Astrocyte (in vitro differentiated cells and primary cell): ENCODE measurements at places on chromosomes 12 and 14.

DNA sequence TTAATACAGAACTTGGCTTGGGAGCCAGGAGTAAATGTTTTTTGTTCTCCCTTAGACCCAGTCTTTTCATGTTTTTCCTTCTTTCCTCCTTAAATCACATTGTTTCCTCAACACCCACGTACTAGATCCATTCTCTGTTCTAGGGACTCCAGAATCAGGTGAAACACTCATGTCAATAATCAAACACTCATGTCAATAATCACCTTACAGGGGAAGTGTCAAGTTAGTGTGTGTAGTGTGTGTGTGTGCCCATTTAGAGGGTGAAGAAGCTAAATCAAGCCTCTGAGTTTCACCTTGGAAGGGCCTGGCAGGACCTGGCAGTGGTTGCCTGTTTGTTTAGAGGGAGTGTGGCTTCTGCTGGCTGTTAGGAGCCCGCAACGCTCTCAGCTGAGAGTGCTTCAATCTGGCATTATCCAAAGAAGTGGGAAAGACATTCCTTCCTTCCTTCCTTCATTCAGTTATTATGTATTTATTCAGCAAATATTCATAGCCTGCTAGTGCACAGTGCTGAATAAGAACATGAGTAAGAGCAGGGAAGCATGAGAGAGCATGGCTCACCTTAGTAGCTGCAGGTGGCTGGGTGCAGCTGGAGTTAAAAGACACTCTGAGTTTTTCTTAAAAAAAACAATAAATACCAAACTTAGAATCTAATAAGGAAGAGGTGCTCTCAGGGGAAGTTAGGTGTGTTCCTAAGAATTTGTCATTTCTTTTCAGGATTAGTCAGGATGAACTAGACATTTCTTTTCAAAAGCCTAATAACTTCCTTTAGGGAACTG is 17.6 kb upstream of the EID3 start:
- peak; percentile 50 for DNase-seq

DNA sequence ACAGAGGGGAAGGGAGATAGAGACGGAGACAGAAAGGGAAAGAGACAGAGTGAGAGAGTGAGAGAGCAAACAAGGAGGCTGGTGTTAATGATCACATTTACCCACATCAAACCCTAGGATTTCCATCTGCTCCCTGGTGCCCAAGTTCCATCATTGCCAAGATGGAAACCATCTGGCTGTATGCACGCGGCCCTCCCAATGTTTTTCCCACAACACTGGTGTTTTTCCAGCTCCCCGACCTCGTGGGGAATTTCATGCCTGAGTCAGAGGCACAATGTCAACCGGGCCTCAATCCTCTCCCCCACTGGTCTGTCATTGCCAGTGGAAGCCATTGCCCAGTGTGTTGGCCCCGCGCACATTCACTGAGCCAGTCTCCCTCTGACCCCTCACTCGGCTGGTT is 19.9 kb upstream of the BDKRB2 start:
- DNase-seq: peak; percentile 12

DNA sequence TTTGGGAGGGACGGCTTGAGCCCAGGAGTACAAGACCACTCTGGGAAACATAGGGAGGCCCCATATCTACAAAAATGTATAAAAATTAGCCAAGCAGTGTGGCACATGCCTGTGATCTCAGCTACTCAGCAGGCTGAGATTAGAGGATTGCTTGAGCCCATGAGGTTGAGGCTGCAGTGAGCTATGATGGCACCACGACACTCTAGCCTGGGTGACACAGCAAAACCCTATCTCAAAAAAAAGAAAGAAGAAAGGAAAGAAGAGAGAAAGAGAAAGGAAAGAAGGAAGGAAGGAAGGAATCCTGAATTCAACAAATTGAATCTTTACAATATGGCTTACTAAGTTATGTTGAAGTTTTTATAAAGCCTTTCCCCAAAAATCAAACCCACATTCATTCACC is 2.1 kb downstream of the KIF21A start:
- DNase-seq: no peak

- peak; percentile 99 for DNase-seq
Observed at GRCh38 chr14:58749066-58749669, 111.4 kb downstream of the DACT1 start.

DNA sequence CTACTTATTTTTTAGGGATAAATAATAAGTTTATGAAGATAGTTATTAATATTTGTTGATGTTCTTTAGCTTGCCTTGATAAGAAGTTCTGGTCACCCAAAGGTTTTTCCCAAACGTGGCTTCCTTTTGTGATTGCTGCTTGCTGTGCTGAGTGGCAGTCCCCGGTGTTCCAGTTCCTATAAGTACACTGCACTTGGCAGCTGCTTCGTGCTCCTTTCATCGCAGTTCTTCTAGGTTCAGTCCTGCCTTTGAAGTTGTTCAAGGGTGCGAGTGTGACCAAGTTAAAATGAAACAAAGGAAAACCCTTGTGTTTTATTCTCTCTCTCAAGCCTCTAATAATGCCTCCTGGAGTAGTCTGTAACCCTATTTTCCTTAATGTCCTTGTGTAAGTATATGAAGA is 128.5 kb upstream of the ATF1 start:
- DNase-seq: no peak

- no peak for DNase-seq
Observed at GRCh38 chr14:99986396-99986795, 78.8 kb upstream of the EVL start.

DNA sequence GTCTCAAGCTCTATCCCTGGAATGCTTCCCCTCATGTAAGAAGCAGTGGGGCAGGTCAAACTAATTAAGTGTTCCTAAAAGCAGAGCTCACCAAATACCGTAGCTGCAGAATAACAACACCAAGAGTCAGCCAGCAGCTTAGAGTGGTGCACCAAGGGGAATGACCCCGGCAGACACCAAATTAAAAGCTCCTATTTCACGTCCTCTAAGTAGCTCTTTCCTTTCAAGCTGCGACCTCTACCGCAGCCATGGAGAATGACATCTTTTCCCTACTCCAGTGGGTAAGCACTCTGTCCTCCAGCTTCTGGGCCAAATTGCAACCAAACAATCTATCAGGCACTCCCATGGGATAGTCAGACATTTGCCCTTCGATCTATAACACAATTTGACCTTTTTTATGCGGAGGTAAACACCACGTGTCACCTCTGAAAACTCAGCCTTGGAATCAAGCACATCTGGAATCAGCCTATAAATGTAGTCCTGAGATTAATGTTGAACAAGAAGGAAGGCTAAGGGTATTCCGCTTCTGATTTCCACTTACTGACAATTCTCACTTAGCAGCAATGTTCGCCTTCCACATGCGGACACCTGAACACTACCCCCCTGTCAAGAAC is 67.6 kb upstream of the CDKN3 start:
- peak; percentile 56 for DNase-seq
